ENCODE measurements at places on chromosomes 11 and 22. TPM values are rescaled to one million over a fixed set of nuclear protein-coding genes. Genes with fewer than 3 reads are reported as not detected.

DNA sequence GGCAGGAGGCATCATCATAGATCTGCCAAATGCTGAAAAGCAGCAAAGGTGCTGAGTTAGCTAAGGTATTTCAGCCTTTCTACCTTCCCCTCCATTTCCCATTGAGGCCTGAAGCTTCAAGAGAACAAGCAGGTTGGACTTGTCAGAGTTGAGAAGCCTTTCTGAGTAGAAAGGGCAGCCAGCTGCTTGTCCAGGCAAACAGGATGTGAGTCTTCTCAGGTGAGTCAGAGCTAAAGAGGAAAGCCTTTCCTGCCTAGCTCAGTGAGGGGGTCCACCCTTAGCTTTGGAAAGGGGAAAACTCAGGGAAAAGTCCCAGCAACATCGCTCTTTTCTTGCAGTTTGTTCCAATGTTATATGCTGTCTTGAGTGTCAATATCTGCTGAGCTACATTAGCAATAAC is 13.2 kb upstream of the MPZL2 start:
- peak; percentile 67 for DNase-seq

TMEM191B gene
- total RNA-seq, result 1.5 TPM

PRMT3 gene
- total RNA-seq, result 26.5 TPM

CCDC157 gene
- 3.3 TPM for total RNA-seq

GRCh38 chr11:80495116-80495515 is 1054.3 kb upstream of the TENM4 start:
- DNase-seq, result no peak

- no peak for DNase-seq
Observed at GRCh38 chr11:71574418-71574817, 8.3 kb downstream of the KRTAP5-11 start.

- DNase-seq, result no peak
Observed at GRCh38 chr11:115363426-115363825, 140.8 kb downstream of the CADM1 start.

PRAME gene
- not detected for total RNA-seq

GRCh38 chr11:91115116-91115515 is 892.3 kb upstream of the CHORDC1 start:
- no peak for DNase-seq

DNA sequence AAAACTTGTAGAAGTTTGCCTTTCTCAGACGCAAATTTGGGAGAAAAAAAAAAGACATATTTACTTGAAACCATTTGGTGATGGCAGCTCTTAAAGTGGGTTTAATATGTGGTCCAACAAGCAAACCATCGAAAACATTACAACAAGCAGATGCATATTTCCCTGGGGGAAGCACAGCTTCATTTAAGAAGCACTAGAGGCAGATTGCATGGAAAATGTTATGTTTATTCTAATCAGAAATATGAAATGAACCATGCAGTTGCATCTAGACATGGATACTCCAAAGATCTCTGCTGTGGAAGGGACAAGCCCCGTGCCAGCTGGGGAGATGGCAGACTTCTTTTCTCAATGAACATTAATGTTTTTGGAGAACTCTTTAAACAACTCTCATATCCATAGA is 57.4 kb upstream of the PARVA start:
- no peak for DNase-seq

TRMU gene
- 61.4 TPM for total RNA-seq

- DNase-seq, result no peak
Observed at GRCh38 chr11:8987446-8987845, 16.4 kb downstream of the NRIP3 start.

GRCh38 chr11:123083623-123084029 is 21.7 kb upstream of the HSPA8 start:
- DNase-seq, result peak; percentile 88

GRCh38 chr11:71463331-71464211 is 10.6 kb downstream of the NADSYN1 start:
- DNase-seq, result no peak

DNA sequence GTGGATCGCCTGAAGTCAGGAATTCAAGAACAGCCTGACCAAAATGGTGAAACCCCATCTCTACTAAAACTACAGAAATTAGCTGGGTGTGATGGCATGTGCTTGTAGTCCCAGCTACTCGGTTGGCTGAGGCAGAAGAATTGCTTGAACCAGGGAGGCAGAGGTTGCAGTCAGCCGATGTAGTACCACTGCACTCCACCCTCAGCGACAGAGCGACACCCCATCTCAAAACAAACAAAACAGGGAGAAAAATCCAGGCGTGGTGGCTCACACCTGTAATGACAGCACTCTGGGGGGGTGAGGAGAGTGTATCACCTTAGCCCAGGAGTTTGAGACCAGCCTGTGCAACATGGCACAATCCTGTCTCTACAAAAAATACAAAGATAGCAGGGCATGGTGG is 802.3 kb upstream of the ARHGAP42 start:
- no peak for DNase-seq

GRCh38 chr11:111155021-111155420 is 90.5 kb upstream of the POU2AF2 start:
- no peak for DNase-seq

DNA sequence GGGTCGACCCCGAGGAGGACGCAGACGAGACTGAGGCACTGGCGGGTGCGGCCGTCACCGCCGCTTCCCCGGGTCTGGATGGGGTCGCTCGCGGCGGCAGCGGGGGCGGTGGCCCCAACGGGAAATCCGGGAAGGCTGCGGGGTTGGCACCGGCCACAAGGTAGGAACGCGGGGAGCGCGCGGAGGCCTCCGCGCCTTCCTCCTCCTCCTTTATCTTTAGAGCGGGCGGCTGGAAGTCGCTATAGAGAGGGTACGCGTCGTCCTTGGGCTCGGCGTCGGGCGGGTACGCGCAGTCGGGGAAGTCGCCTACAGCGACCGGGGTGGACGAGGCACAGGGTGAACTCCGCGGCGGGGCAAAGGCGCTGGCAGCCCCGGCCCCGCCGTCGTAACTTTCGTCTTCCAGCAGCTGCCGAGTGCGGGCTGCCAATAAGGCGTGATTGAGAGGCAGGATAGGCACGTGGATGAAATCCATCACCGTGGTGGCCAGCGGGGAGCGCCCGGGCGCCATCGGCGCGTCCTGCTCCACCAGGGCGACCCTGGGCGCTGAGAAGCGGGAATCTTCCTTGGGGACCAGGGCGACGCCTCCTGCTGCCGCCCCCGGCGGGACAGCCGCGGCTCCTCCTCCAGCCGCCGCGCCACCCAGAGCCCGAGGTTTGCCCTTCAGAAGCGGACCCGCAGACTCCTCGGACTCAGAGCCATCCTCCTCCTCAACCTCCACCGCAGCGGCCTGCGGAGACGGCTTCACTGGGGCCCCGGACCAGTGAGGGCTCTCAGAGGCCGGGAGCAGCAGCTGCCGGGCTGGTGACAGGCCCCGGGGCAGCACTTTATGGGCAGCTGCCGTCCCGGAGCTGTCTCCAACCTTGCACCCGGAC is 1.7 kb downstream of the PGR start:
- DNase-seq, result peak; percentile 42

GRCh38 chr22:38347944-38348750 is 30.9 kb upstream of the CSNK1E start:
- DNase-seq, result peak; percentile 46

GRCh38 chr22:22870577-22871404 is 16.8 kb upstream of the IGLL5 start:
- no peak for DNase-seq

GRCh38 chr11:131693756-131694155 is 323.3 kb downstream of the NTM start:
- DNase-seq, result no peak

- no peak for DNase-seq
Observed at GRCh38 chr11:97123237-97123636, 733.4 kb downstream of the JRKL start.

DNA sequence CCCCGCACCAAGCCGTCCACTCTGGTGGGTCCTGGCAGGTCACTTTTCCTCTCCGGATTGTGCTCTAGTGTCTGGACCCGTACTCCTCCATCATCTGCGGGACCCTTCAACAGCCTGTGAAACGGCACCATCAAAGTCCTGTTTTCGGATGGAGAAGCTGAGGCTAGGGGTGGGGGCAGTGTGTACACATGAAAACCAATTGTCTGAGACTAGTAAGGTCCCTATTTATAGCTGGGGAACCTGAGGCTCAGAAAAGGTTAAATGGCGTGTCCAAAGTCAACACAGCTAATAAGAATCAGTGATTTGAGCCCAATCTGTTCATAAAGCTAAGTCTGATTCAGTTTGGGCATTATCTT is 668 bp upstream of the LRRC32 start:
- DNase-seq, result no peak
